ENCODE measurements at places on chromosomes 13 and 19.

GRCh38 chr19:19490214-19490968 lies 25.0 kb downstream of the TSSK6 start:
- DNase-seq = peak; percentile 79

- no peak for DNase-seq
Observed at GRCh38 chr19:11322269-11323024, 17.0 kb downstream of the RAB3D start.

DNA sequence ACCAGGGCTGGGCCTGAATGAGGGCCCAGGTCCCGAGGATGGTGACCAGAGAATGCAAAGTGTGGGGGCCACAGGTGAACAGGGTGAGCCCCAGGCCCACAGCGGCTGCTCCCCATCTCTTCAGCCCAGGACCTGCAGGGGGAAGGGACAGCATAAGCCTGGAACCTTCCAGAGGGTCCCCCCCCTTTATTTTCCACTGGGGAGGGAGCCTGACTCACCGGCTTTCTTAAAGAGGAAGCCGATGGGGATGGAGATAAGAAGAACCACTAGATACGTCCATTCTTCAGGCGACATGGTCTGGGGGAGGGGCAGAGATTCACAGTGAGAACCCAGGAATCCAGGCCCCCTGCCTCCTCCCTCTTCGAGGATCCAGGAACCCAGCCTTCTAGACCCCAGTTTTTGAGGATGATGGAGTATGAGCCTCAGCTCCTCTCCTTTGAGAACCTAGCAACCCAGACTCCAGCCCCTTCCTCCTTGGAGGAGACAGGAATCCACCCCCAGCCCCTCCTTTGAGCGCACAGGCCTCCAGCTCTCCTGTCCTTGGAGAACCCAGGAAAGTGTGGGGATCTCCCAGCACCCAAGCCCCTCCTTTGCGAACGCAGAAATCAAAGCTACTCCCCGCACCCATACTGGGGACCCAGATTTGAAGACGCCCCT lies 1.0 kb downstream of the MBOAT7 start:
- no peak for DNase-seq

DNA sequence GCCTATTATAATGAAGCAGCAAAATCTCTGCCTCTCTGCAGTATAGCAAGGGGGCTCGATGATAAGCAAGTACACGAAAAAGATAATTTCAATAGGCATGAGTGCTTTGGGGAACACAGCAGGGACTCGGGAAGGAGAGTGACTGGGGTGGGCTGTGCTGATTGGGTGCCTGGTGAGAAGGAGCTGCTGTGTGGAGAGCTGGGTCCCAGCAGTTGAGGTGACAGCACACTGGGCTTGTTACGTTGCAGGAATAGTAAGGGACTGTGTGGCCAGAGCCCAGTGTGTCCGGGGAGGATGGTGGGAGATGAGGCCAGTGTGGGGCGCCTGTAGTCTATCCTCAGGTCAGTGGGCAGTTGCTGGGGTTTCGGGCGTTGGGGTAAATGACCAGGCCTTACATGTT lies 17.4 kb downstream of the WDR62 start:
- no peak for DNase-seq
